ENCODE measurements at places on chromosomes 6 and 20.
A peak's percentile ranks its signal among the peaks of the same experiment; 100 is the strongest.

- DNase-seq, result no peak
Observed at GRCh38 chr6:88290411-88290810, 124.3 kb upstream of the CNR1 start.

- DNase-seq, result no peak
Observed at GRCh38 chr6:108078191-108078590, 3.6 kb upstream of the OSTM1 start.

- DNase-seq, result no peak
Observed at GRCh38 chr6:33878562-33878961, 74.8 kb upstream of the MLN start.

DNA sequence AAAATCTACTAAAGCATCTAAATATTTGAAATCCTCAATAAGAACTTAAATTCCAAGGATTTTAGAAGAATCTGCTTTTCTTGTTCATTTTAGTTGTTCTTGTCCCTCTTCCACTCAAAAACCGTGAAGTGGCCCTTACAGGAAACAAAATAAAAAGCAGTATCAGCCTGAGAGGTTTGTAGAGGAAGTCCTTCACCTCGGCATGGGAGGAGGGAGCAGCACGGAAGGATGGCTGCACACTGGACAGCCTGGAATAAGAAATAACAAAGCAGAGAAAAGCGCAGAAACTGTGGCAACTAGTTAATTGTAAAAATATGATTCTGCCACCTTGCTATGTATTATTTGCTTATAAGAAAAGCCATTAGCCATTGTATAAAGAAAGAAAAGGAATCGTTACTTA, 46.1 kb downstream of the RALGAPA2 start:
- no peak for DNase-seq

DNA sequence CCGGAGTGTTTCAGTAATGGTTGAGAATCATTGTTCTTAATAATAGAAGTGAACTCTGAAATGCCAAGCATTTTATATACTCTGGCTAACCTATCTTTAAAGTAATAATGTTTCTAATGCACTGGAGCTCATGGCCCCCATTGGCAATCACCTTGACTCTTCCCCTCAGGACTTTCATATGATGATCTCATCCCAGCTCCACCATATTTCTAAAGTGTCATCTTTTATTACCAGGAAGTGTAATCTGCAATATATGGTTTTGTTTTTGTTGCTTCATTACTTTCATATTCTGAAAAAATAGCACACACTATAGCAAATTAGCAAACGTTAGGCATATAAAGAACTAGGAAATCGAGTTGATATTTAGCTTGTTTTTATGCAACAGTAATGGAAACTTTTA, 60.3 kb downstream of the TULP4 start:
- no peak for DNase-seq

DNA sequence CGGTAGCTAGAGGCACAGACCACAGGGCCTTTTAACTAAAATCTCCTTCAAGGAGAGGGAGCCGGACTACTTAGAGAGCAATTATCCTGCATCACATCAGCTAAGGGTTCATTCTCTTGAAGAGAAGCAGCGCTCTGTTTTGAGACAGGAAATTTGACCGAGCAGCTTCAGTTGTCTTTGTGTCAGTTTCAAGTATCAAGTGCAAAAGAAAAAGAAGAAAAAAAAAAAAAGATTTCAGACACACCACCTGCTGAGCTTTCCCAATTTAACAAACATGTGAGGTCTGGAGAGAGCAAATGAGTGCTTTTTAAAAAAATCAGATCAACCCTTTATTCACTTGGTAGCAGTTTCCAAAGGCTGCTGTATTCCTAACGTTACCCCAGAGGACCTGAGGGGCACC, 273.5 kb upstream of the POU3F2 start:
- DNase-seq, result no peak

DNA sequence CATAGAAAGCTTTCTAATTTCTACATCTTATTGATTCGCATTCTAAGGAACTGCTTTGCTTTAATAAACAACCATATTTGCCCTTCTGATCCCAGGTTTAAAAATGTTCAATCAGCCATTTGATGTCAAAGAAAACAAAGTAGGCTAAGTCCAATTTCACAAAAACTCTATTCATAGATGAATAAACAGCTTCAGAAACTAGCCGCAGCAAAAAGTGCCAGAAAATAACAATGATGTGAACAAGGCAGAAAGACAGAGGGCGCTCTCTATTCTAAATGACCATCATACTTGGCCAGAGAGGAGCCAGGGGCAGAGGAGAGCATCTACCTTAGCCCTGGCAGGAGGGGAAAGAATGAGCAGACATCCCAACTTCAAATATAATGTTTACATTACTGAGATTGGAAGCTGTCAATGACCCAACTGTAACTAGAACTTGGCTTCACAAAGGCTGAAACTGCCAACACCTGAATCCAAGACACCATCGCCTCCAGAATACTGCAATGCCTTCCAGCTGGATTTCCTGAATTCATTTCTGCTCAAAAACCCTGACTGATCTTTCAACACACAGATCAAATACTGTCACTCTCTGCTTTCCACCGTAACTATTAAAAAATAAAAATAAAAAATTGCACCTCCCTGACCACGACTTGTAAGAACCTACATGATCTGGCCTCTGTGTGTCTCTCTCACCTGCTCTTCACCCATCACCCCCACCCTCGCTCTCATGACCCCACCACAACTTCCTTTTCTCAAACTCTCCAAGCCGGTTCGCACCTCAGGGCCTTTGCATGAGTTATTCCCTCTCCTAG, 9.5 kb downstream of the CNKSR3 start:
- DNase-seq, result no peak

DNA sequence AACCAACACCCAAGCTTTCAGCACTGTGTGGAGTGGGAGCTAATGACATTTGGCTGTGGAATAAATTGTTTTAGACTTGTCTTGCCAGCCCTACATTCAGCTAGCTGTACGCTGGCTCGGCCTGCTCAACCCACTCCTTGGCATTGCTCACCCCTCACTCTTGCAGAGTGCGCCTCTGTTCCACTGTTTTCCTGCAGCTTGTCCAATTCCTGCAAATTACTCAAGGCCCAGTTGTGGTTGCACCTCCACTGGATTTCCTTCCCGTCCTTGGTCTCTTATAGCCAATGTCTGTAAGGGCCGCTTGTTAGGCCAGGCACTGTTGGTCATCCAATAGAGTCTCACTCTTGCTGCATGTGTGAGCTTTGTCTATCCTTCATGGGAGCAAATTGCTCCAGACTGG, 289.2 kb upstream of the RNF24 start:
- no peak for DNase-seq

- no peak for DNase-seq
Observed at GRCh38 chr20:31803552-31804291, 15.4 kb upstream of the MYLK2 start.

DNA sequence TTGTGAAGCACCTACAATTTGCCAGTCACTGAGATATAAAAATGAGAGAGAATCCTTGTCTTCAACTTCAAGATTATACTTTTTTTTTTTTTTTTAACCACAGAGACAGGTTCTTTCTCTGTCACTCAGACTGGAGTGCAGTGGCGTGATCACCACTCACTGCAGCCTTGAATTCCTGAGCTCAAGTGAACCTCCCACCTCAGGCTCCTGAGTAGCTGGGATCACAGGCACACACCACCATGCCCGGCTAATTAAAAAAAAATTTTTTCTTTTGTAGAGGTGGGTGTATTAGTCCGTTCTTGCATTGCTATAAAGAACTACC, 51.6 kb upstream of the PMEPA1 start:
- DNase-seq, result no peak

- DNase-seq, result no peak
Observed at GRCh38 chr6:75386050-75386770, 101.6 kb upstream of the TMEM30A start.

DNA sequence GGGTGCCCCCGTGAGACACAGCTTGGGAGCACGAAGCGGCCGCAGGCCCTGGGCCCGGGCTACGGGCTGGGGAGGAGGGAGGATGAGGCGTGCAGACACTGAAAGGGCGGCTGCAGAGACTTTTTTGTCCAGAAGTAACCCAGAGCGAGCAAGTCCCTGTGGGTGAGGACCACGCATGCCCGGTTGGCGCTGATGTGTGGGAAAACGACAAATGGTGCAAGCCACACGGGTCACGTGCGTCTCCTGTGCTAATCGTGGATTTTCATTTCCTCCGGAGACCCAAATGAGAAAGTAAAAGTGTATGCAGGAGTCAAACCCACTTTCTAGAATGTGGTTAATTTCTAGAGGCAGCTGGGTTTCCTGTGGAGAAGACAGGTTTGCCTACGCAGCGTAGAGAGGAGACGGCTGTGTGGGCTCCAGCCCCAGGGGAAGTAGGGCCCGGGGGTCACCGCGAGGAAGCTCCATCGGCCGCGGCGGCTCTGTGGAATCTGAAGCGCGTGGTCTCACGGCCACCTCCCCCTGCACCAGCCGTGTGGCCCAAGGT, 19.0 kb downstream of the DLL1 start:
- peak; percentile 53 for DNase-seq

- DNase-seq, result no peak
Observed at GRCh38 chr6:133621751-133622150, 267.2 kb upstream of the TCF21 start.

GRCh38 chr6:52524918-52525317, 51.9 kb downstream of the TRAM2 start:
- DNase-seq, result no peak

GRCh38 chr6:99592900-99593299, 13.7 kb upstream of the PRDM13 start:
- no peak for DNase-seq

DNA sequence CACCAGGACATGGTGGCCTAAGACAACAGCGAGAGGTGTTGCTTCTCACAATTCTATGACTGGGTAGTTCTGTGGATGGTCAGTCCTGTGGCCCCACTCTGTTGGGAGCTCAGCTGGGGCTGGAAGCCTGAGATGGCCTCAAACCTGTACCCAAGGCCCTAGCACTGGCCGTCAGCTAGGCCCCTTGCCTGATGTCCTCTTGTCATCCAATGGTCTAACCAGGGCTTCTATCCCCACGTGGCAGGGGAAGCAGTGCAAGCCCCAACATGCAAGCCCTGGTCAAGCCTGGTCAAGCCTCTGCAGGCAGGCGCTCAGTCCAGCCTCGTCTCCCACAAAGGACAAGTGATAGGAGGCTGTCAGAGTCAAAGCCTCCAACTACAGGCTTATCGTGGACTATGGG, 196.5 kb upstream of the CST7 start:
- DNase-seq, result no peak

DNA sequence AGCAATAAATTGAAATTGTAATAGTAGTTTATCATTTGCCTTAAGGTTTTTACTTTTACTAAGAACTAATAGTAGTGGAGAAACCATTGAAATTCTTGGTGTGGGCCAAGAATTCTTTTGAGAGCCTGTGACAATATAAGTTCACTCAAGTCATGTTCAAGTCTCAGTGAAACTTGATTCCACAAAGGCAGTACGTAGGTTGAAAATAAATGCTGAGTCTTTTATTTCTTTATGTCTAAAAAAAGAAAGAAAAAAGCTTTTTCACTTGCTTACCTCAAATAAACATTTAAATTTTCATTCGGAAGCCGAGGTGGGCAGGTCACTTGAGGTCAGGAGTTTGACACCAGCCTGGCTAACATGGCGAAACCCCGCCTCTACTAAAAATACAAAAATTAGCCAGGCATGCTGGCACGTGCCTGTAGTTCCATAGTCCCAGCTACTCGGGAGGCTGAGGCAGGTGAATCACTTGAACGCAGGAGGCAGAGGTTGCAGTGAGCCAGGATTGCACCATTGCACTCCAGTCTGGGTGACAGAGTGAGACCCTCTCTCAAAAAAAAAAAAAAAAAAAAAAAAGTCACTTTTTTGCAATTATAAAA, 57.8 kb upstream of the NELFCD start:
- DNase-seq, result no peak

DNA sequence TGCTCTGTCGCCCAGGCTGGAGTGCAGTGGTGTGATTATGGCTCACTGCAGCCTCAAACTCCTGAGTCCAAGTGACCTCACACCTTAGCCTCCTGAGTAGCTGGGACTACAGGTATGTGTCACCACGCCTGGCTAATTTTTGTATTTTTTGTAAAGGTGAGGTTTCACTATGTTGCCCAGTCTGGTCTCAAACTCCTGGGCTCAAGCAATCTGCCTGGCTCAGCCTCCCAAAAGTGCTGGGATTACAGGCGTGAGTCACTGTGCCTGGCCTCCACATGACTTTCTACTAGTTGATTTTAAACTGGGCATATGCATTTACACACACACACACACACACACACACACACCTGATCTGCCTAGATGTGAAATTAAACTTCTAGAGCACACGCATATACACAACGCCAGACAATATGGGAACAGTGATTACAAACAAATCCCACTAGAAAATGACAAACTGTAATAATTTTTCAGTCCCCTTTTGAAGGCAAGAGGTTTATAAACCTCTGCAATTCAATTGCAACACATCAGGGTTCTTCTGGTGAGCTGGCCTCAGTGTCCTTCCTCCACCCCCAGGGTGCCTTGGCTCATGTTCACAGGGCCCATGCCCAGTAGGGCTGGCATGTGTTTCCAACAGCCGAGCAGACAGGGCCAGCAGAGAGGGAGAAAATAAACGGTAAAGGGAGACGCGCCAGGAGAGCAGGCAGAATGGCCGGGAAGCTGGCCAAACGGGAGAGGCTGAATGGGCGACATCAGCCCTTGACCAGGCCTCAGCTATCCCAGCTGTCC, 31.2 kb downstream of the PARD6B start:
- no peak for DNase-seq

GRCh38 chr20:40279390-40279789, 409.6 kb downstream of the MAFB start:
- DNase-seq, result no peak

- no peak for DNase-seq
Observed at GRCh38 chr6:14655201-14656061, 537.9 kb downstream of the CD83 start.

- DNase-seq, result no peak
Observed at GRCh38 chr20:35279533-35280174, 1.7 kb upstream of the MMP24OS start.

DNA sequence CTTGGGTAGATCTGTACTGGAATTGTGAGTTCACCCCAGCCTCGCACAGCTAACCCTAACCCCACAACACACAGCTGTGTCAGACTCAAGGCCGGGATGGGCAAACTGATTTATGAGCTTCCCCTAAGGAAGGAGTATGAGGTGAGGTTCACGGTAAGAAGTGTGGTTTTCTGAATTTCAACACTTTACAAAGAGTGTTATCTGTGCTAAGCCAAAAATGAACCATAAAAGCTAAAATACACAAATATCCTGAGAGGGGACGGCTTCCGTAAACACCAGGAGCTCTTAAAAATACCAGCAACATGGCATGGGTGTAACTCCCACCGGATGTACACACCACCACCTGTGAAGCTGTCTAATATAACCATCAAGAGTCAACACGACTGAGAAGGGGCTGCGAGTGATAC, 101.2 kb downstream of the ATP9A start:
- no peak for DNase-seq

GRCh38 chr6:129890164-129890563, 29.0 kb upstream of the TMEM244 start:
- no peak for DNase-seq

DNA sequence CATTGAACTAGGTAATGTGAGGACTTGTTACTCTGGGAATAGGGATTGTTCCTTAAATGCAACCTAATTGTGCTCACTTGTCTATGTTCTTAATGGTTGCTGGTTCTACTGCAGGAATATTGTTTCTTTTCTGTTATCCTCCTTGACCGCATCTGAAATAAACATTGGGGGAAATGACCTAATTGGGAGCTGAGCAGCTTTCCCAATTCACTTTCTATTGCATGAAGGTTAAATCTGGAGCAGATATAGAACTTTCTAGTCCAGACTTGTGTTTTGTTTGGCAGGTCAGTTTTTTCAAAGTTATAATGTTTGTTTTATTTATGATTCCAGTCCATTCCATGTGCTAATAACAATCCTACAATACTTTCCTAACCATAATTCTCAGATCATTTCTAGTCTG, 981.0 kb upstream of the CITED2 start:
- DNase-seq, result no peak

- no peak for DNase-seq
Observed at GRCh38 chr20:36485286-36485685, 56.0 kb upstream of the MYL9 start.
